GF-D8 (cell line): ENCODE measurements at places on chromosomes 7 and 10.

GRCh38 chr7:20354610-20355528, 24.2 kb downstream of the ITGB8 start:
- no peak for DNase-seq

- DNase-seq, result no peak
Observed at GRCh38 chr10:132514821-132515520, 22.6 kb upstream of the INPP5A start.

DNA sequence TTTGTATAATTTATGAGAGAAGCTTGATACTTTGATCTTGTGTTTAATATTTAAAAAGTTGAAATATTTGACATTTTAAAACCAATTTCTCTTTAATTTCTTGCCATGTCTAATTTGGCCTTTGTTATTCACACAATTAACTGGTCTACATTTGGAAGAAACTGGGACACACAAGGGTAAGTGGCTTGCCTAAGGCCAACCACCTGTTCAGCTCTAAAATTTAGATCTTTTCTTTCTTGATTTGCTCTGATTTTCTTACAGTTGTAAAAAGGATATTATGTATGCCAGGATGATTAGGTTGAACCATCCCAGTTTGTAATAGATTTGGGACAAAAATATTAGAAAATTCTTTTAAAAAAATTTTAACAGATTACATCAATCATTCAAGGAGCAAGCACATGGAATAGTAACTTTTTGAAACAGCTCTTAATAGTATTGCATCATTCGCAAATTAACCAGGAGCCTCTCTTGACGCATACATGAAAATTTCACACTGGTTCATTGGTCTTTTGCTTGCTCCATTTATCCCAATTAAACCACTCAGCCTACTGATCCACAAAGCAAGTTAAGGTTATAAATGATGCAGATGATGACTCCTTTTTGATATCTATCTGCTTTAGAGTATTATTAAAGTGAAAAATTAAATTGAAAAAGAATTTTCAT, 222.4 kb upstream of the SLC26A5 start:
- DNase-seq, result no peak

GRCh38 chr7:106282852-106283251, 1.9 kb downstream of the NAMPT start:
- no peak for DNase-seq

- DNase-seq, result no peak
Observed at GRCh38 chr7:80499350-80499953, 12.4 kb downstream of the GNAT3 start.
